Vagina (tissue), 2 donors: ENCODE measurements at places on chromosomes 5 and 9. TPM values are rescaled to one million over a fixed set of nuclear protein-coding genes. Genes with fewer than 3 reads are reported as not detected.

PELO gene
- 11.8 TPM for total RNA-seq

FCN2 gene
- not detected for total RNA-seq

DNA sequence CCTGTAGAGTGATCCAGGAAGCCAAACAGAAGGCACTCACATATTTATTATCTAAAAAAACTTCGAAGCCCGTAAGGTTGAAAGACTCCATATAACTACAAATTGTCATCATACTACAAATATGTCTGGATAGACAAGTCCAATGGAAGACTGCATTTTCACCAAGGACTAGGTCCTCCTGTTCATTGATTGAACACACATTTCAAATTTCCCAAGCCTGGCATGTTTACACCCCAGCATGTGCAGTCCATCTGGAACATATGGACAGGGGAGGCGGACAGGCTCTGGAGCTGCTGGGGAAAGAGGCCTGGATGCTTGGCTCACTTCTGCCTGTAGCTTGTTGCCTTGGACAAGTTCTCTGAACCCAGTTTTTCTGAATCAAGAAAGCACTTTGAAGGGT, 378.7 kb downstream of the ENC1 start:
- no peak overlapping the region for H3K27ac ChIP-seq
- no peak overlapping the region for H3K4me3 ChIP-seq
- no peak for DNase-seq
- H3K36me3 ChIP-seq, result no peaks in the 10 kb centered on the region
- H3K27me3 ChIP-seq, result no peaks in the 10 kb centered on the region

- DNase-seq, result no peak
- no peak overlapping the region for H3K27ac ChIP-seq
- no peaks in the 10 kb centered on the region for H3K36me3 ChIP-seq
- no peaks in the 10 kb centered on the region for H3K4me1 ChIP-seq
- H3K4me3 ChIP-seq, result no peak overlapping the region
These were observed 41.4 kb downstream of the AGTPBP1 start for GRCh38 chr9:85700330-85700729.

DNA sequence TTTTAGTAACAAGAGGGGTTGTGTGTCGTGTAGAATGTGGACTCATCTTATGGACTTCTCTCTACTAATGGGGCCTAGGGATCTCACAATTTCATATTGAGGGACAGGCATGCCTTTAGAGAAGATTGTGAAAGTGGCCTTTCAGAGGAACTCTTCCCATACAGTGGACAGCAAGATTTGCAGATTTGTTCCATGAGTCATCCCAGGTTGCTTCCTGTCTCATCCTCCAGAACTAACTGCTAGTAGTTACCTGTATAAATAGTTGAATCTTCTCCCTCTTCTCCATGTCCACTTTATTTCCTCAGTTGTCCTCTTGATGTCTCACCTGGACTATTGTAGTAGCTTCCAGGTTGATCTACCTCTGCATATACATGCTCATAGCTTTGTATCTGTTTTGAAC, 997.5 kb upstream of the CTNND2 start:
- no peaks in the 10 kb centered on the region for H3K27me3 ChIP-seq
- no peak for DNase-seq
- no peak overlapping the region for H3K27ac ChIP-seq
- H3K4me3 ChIP-seq, result no peak overlapping the region
- H3K4me1 ChIP-seq, result no peaks in the 10 kb centered on the region

GRCh38 chr9:107142430-107142829, 140.6 kb upstream of the RAD23B start:
- no peaks in the 10 kb centered on the region for H3K4me1 ChIP-seq
- H3K36me3 ChIP-seq, result no peaks in the 10 kb centered on the region
- no peak overlapping the region for H3K27ac ChIP-seq
- DNase-seq, result no peak
- no peaks in the 10 kb centered on the region for H3K27me3 ChIP-seq

CLIC3 gene
- total RNA-seq, result 23.6 TPM

- no peaks in the 10 kb centered on the region for H3K27me3 ChIP-seq
- H3K36me3 ChIP-seq, result no peaks in the 10 kb centered on the region
- H3K4me3 ChIP-seq, result no peak overlapping the region
- H3K4me1 ChIP-seq, result peaks cover 11% of the 10 kb centered on the region
These were observed 126.2 kb downstream of the SAXO1 start for GRCh38 chr9:18906656-18907395.

DNA sequence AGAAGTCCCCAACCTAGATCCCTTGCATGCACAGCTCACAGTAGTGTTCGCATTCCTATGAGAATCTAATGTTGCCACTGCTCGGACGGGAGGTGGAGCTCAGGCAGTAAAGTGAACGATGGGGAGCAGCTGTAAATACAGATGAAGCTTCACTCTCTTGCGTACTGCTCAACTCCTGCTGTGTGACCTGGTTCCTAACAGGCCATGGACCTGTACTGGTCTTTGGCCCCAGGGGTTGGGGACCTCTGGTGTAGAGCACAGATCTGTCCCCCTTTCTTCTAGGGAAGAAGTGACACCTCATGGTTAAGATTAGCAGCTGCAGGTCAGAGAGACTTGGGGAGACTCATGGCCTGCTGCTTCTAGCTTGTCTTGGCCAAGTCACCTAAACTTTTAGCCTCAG, 7.1 kb downstream of the ARHGEF28 start:
- no peak overlapping the region for H3K27ac ChIP-seq
- no peaks in the 10 kb centered on the region for H3K4me1 ChIP-seq
- no peak for DNase-seq
- no peaks in the 10 kb centered on the region for H3K36me3 ChIP-seq
- no peak overlapping the region for H3K4me3 ChIP-seq

ACOT12 gene
- not detected for total RNA-seq

DNA sequence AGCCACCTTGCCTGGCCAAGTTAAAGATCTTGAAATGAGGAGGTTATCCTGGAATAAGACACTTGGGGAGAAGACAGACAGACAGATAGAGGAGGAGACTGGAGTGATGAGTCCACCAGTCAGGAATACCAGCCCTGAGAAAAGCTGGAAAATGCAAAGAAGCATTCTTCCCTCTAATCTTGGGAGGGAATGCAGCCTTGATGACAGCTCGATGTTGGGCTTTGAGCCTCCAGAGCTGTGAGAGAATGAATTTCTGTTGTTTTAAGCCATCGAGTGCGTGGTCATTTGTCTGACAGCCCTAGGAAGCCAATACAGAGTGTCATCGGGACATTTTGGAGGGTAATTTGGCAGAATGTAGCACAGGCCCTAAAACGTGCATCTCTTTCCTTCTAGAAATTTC, 199.1 kb upstream of the IER5L start:
- no peak for DNase-seq
- no peaks in the 10 kb centered on the region for H3K36me3 ChIP-seq
- H3K4me1 ChIP-seq, result peaks cover 3% of the 10 kb centered on the region
- H3K27me3 ChIP-seq, result no peaks in the 10 kb centered on the region
- no peak overlapping the region for H3K4me3 ChIP-seq

FYB1 gene
- 10.8 TPM for total RNA-seq

DNA sequence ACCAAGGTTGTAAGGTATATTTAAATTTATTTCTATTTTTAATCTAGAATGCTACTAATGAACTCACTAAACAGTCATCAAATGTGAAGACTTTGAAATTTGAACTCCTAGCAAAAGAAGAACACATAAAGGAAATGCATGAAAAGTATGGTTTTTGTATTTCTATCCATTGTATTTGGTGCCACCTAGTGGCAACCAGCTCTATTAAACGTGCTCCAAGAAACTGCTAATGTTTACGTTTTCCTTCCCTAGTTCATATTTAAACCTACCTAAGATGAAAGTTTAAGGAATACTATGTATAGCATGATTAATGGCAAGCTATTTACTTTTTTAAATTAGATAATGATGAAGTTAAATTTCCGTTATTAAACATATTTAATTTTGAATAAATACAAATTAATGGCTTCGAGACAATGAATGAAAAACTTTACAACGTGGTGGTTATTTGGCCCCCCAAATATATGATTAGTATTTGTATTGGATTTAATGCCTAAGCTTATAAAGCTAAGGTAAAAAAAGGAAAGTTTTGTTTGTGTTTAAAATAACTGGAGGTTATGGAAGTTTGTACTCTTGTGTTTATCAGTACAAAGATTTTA, 115.9 kb upstream of the SH3GL2 start:
- no peaks in the 10 kb centered on the region for H3K27me3 ChIP-seq
- H3K27ac ChIP-seq, result no peak overlapping the region
- no peak for DNase-seq
- no peaks in the 10 kb centered on the region for H3K4me1 ChIP-seq
- no peaks in the 10 kb centered on the region for H3K36me3 ChIP-seq

DNA sequence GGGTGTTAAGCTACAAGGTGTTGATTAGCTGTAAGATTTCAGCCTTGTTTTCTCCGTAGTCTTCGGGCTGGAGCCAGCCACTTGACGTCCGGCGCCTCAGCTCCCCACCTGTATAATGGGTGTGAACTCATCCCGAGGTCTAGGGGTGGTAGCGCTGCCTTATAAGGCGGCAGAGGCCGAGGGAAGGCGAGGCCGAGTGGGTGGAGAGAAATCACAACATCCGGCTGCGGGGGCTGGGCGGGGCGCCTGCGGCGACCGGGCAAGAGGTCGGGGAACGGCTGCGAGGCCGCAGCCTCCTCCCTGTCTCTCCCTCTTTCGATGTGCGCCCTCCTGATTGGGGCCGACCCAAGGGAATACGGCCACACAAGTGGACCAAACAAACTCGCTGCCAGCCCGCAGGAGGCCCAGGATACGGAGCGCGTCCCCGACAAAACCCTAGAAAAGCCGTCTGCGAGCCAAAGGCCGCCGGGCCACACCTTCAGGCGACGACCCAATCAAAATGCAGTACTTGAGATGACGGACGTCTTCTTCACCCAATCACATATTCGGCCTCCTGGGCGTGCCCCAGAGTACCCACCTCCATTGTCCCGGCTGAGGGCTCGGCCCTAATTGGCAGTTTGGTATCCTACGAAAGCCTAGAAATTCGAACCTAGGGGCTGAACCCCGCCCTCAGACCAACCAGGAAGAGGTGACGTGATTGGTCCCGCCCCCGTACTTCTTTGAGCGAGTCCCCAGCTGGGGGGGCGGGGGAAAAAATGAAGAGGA, 493 bp upstream of the GRK6 start:
- peak overlapping the region; percentile 54 for H3K4me3 ChIP-seq
- peak overlapping the region; percentile 93 for H3K27ac ChIP-seq
- no peaks in the 10 kb centered on the region for H3K27me3 ChIP-seq
- H3K36me3 ChIP-seq, result no peaks in the 10 kb centered on the region
- peaks cover 49% of the 10 kb centered on the region for H3K4me1 ChIP-seq

NMUR2 gene
- total RNA-seq, result not detected

GRCh38 chr5:143543358-143544255, 140.1 kb upstream of the NR3C1 start:
- no peaks in the 10 kb centered on the region for H3K36me3 ChIP-seq
- H3K4me1 ChIP-seq, result no peaks in the 10 kb centered on the region
- H3K4me3 ChIP-seq, result no peak overlapping the region
- H3K27ac ChIP-seq, result no peak overlapping the region

DNA sequence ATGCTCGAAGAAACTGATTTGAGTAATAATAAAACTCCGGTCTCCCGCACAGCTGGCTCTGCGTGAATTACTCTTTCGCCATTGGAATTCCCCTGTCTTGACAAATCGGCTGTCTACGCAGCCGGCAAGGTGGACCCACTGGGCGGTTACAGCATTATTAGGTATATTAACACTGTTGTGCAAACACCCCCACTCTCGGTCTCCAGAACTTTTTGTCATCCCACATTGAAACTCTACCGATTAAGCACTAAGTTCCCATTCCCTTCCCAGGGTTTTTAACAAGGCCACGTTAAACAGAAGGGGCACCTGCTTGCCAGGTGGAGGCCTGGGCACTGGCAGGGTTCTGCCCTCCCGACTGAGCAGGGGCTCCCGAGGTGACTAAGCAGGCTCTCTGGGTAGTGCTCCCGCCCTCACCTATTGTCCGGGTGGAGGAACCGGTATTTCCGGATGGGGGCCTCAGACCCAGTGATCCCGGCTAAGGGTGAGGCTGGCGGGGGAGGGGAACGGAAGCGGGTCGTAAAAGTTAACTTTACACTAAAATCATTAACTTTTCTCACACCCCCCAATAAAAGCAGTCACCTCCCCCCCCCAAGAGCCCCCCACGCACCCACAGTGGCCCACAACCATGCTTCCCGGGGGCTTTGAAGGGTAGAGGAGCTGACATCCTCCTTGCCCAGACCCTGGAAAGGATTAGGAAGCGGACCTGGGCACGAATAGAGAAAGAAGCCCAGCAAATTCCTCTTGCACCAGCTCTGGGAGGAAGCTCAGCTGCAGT, 53.5 kb upstream of the TJP2 start:
- H3K4me1 ChIP-seq, result peaks cover 17% of the 10 kb centered on the region
- no peak for DNase-seq
- H3K27me3 ChIP-seq, result no peaks in the 10 kb centered on the region

HRCT1 gene
- 5.4 TPM for total RNA-seq

ANGPTL2 gene
- total RNA-seq, result 65.8 TPM

ZDHHC11B gene
- total RNA-seq, result 2.7 TPM

PRSS3 gene
- total RNA-seq, result 7.6 TPM

GRCh38 chr5:38342261-38342660, 83.9 kb downstream of the EGFLAM start:
- no peak overlapping the region for H3K4me3 ChIP-seq
- no peaks in the 10 kb centered on the region for H3K36me3 ChIP-seq
- no peak for DNase-seq
- H3K27me3 ChIP-seq, result no peaks in the 10 kb centered on the region
- no peaks in the 10 kb centered on the region for H3K4me1 ChIP-seq

PTGER4 gene
- total RNA-seq, result 19.4 TPM

- H3K4me1 ChIP-seq, result peaks cover 11% of the 10 kb centered on the region
- H3K27ac ChIP-seq, result no peak overlapping the region
- DNase-seq, result no peak
- no peaks in the 10 kb centered on the region for H3K36me3 ChIP-seq
- H3K4me3 ChIP-seq, result no peak overlapping the region
These were observed 9.4 kb downstream of the CD180 start for GRCh38 chr5:67187006-67187715.

DNA sequence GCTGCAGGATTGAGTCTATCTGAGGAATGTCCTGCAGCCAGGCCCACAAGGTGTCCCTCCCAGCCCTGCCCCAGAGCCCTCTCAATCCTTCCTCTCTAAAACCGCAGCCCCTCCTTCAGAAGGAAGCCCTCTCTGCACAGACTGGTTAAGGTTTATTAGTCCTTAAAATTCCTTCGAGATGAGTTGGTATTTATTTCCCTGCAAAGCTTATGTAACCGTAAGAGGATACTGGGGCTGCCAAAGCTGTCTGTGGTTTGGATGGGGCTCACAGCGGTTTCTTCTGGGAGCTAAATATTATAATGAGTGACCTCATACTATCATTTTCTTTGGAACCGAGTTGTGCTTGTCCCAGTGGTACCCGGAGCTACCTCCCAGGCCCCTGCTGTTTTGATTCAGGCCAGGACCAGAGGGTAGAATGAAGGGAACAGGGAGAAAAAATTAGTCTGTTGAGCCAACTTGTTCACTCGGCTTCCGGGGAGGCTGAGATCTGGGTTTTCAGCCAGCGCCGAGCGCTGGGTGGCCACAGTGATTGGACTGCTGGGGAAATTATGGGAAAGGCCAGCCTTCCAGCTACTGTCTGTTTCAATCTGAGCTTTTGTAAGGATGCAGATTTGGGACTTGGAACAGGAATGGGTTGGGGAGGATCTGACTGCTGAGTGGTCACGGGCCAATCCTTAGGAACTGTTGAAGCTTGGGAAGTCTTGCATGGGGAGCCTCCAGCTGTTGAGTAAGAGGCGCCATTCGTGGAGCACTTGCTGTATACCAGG, 107.5 kb downstream of the NDFIP1 start:
- no peaks in the 10 kb centered on the region for H3K36me3 ChIP-seq
- peak overlapping the region; percentile 15 for H3K4me3 ChIP-seq
- H3K27me3 ChIP-seq, result no peaks in the 10 kb centered on the region
- peaks cover 18% of the 10 kb centered on the region for H3K4me1 ChIP-seq
